Suprapubic skin (tissue), 4 donors: ENCODE measurements at places on chromosomes 5 and 9. TPM values are rescaled to one million over a fixed set of nuclear protein-coding genes. Genes with fewer than 3 reads are reported as not detected.
A peak's percentile ranks its signal among the peaks of the same experiment; 100 is the strongest.

DNA sequence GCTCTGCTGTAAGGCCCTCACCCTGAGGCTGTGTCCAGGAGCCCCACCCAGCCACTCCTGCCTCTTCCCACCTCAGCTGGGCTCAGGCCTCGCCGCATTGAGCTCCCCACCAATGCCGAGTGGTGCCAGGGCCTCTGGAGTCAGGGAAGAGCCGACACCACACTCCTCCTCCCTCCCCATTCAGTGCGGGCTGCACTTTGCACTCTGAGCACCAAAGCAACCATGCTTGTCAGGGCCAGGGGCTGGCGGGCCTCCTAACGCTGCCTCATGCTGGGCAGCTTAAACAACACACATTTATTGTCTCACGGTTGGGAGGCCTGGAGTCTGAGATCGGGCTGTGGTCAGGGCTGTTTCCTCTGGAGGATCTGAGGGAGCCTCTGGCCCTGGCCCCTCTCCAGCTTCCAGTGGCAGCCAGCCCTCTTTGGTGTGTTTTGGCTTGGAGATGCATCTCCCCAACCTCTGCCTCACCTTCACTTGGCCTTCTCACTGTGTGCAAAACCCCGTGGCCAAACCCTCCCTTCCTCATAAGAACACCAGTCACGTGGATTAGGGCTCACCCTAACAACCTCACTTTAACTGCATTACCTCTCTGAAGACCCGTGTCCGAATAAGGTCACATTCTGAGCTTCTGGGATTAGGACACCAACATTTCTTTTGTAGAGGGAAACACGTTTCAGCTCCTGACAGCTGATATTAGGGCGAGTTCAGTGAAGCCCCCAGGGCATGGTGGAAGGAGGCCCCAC lies 157.8 kb downstream of the MED10 start:
- no peak for DNase-seq

GRCh38 chr9:76718166-76718565 lies 46.1 kb upstream of the PCA3 start:
- no peak for DNase-seq

DNA sequence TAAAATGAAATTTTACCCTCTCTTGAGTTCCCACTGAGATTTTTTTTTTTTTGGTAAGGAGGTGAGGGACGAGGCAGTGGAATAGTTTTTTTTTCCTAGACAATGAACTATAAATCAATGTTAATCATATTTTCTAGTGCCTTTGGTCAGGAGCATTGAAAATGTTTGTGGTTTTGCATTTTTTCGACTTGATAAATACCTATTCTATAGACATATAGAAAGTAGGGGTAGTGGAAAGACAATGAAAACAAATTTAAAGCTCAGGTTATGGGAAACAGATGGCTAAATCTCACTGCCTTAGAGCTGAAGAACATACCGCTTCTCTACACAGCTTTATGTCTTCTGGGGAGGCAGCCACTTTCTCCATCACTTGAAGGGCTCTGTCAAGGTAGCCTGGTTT lies 94.3 kb downstream of the MRPS27 start:
- DNase-seq, result no peak

DNA sequence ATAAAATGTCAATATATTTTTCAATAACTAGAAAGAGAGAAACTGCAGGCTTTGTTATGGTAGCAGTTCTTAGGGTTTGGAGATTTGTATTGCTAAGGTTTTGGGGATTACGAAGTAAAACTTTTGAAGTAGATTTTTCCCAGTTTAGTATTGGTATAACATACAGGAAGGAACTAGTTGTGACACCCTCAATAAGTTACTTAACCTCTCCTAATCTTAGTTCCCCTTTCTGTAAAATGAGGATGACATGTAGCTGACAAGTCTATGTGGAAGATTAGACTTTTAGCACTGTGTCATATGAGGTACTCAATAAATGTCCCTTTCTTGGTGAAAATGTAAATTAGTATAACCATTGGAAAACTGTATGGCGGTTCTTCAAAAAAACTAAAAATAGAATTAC lies 73.4 kb upstream of the ATG10 start:
- no peak for DNase-seq

DNA sequence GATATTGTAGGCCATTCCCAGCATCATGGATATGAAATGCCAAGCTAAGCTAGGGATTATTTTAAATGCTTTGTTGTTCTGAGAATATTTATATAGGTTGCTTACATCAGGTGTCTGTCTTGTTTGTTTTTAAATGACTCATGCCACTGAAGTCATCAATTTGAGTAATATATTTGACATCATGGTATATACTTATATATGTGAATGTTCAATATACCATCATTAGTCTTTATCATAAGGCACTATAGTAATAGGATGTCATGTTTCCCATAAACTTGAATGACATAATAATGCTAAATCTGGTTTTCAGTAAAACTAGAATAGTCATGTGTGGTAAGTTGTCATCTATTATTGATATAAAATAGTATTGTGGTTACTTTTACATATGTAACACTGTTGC lies 13.1 kb downstream of the C9orf85 start:
- DNase-seq, result no peak

DNA sequence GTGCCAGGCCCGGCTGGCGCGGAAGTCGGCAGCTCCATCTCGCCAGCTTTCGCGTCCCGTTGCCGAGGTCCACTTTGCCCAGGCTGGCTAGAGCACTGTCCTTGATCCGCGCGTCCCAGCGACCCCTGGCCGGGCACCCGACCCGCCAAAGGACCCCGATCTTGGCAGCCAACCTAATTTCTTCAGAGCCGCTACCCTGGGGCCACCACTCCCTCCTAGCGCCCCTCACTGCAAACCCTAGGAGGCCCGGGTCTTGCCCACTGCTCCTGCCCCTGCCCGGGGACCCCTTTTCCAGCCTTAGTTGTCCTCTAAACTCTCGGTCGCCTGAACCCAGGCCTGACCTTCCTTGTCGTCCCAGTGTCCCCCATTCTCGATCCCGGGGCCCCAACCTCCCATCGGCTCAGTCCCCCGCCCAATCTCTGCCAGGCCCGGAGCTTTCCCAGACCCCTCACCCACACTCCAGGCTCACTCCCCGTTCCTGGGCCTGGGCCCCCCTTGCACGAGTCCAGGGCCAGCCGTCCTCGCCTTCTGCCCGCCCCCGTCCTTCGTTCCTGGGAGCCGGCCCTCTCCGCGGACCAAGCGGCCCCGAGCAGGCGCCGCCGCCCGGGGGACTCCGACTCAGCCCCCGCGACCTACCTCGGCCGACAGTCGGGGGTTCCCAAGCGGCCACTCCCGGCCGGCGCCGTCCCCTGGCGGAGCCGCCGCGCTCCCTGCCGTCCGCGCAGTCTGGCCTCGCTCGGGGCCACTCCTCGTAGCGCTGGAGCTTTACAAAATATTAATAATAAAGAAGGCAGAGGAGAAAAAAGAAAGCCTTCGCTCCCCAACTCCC lies 701 bp upstream of the LMX1B start:
- DNase-seq, result peak; percentile 52

The SLC4A9 gene
- 0.56 TPM for total RNA-seq

The GFI1B gene
- not detected for total RNA-seq

The CATSPER3 gene
- total RNA-seq, result not detected

The KCNIP1 gene
- total RNA-seq, result not detected

The IL4 gene
- total RNA-seq, result not detected

The GNA14 gene
- total RNA-seq, result 0.42 TPM

The TYRP1 gene
- 133 TPM for total RNA-seq

The SVEP1 gene
- total RNA-seq, result 14.9 TPM
